Natural killer cell (primary cell): ENCODE measurements at places on chromosomes 4 and X.
A peak's percentile ranks its signal among the peaks of the same experiment; 100 is the strongest.

- DNase-seq: no peak
Observed at GRCh38 chr4:74555231-74555630, 110.3 kb downstream of the AREG start.

DNA sequence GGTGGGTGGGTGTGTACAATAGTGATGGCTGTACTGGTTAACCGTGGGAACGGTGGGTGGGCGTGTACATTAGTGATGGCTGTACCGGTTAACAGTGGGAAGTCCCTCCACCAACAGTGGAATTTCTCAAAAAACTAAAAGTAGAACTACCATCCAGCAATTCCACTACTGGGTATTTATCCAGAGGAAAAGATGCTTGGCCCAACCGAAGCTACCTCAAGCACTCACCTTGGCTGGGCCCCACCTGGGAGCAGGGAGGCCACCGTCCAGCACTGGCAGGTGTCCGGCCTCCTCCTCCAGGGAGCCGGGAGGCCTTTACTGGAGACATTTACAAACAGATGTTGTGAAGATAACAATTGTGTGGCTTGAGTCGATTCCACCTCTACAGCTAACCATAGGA, 6.0 kb upstream of the MAEA start:
- DNase-seq: no peak

GRCh38 chrX:123169247-123169901, 14.7 kb upstream of the GRIA3 start:
- DNase-seq: no peak

GRCh38 chr4:181475781-181476507, 767.3 kb upstream of the TENM3 start:
- no peak for DNase-seq

- DNase-seq: no peak
Observed at GRCh38 chr4:48405924-48406323, 64.6 kb downstream of the SLAIN2 start.

- no peak for DNase-seq
Observed at GRCh38 chr4:121126449-121127006, 37.6 kb downstream of the TNIP3 start.

DNA sequence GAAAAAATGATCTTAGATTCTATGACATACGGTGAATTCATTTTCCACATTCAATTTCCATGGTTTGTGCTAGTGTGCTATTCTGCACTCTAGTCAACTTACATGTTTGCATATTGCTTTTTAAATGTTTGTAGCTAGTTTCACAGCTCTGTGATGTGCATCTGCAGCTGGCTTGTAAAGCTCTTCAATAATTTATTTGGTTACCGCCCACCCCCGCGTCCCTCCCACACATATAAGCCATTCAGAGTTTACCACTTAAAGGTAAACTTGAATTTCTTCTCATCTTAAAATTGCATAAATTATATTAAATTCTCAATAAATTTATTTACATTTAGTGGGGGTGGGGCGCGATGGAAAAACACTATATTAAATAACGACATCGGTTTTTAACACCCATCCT, 291 bp upstream of the NBDY start:
- peak; percentile 54 for DNase-seq

GRCh38 chr4:134117392-134118183, 84.0 kb downstream of the PABPC4L start:
- no peak for DNase-seq

DNA sequence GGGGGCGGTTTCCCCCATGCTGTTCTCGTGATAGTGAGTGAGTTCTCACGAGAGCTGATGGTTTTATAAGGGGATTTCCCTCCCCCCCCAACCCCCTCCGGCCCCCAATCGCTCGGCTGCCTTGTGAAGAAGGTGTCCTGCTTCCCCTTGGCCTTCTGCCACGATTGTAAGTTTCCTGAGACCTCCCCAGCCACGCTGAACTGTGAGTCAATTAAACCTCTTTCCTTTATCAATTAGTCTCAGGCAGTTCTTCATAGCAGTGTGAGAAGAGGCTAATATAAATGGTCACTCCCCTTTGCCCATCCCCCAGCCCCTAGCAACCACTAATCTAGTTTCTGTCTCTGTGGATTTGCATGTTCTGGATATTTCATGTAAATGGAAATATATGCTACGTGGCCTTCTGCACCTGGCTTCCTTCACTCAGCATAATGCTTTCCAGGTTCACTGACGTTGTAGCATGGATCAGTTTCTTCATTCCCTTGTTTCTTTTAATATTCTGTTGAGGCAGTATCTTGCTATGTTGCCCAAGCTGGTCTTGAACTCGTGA, 16.4 kb downstream of the GPR143 start:
- no peak for DNase-seq

DNA sequence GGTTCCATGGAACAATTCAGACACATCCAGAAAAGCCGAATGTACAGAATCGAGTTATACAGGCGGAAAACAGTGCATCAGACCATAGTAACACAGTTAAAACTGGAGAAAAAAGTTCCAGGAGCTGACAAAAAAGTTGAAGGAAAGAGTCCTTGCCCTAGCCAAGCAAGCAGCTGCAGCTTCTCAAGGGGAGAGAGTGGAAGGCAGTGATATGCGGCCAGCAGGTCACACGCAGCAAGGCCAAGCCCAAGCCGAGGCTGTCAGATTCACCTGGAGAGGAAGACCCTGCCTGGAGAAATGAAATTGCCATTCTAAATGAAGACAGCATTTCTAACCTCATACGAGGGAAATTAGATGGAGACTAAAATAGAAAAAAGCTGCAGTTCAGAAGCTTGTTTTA, 55.8 kb downstream of the RGS12 start:
- DNase-seq: no peak

DNA sequence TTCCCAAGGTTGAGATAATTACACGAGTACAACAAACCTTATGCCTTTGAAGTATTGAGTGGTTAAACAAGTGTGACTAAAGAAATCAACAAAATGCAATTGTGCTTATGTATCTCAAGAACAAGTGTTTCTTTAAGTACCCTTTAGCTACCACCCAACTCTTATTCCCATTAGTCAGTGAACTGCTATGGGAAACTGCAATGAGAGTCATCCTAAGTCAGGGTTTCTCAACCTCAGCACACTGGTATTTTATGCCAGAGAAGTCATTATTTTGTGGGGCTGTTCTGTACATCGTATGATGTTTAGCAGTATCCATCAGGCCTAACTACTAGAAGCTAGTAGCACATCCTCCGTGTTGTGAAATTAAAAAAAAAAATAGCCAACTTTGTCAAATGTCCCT, 549.1 kb upstream of the BOD1L1 start:
- DNase-seq: no peak

GRCh38 chr4:85929961-85930665, 429.7 kb downstream of the MAPK10 start:
- no peak for DNase-seq

GRCh38 chr4:119825696-119826095, 197.1 kb upstream of the PDE5A start:
- no peak for DNase-seq

DNA sequence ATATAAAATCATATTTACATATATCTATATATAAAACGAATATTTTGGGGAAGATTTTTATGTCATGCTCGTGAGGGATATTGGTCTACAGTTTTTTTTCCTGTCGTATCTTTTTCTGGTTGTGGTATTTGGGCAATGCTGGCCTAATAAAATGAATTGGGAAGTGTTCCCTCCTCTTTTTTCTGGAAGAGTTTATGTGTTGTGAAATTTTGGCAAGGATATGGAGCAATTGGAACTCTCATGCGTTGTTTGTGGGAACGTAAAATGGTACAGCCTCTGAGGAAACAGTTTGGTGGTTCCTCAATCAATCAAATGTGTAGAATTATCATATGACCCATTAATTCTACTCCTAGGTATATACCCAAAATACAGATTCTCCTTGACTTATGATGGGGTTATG, 69.8 kb downstream of the ZNF182 start:
- DNase-seq: no peak

DNA sequence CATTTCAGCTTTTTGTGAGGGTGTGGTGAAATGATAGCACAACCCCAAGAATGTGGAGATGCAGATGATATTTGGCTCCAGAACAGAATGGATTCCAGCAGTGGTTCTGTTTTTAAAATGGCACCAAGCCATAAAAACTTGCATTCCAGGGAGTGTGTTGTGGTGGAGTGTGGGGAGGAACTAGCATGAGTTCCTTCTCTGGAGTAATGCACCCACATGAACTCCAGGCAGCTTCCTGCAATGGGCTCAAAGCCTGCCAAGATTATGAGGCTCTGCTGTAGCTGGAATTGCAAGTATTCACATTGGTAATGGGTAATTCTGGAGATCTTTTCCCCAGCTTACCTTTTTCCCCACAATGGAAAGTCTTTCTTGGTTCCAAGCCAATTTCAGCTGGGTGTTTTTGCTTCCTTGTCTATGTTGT, 161.4 kb downstream of the RAB28 start:
- DNase-seq: no peak

- no peak for DNase-seq
Observed at GRCh38 chr4:65791812-65792308, 121.6 kb upstream of the EPHA5 start.

GRCh38 chrX:47704736-47705135, 45.8 kb upstream of the UXT start:
- DNase-seq: no peak

GRCh38 chrX:106484233-106484632, 127.5 kb upstream of the RADX start:
- peak; percentile 50 for DNase-seq

GRCh38 chrX:47563801-47564315, 2.9 kb downstream of the ARAF start:
- DNase-seq: no peak

- no peak for DNase-seq
Observed at GRCh38 chrX:45851434-45851991, 650.8 kb upstream of the DIPK2B start.

GRCh38 chr4:41752081-41752836, 3.7 kb upstream of the PHOX2B start:
- DNase-seq: no peak

DNA sequence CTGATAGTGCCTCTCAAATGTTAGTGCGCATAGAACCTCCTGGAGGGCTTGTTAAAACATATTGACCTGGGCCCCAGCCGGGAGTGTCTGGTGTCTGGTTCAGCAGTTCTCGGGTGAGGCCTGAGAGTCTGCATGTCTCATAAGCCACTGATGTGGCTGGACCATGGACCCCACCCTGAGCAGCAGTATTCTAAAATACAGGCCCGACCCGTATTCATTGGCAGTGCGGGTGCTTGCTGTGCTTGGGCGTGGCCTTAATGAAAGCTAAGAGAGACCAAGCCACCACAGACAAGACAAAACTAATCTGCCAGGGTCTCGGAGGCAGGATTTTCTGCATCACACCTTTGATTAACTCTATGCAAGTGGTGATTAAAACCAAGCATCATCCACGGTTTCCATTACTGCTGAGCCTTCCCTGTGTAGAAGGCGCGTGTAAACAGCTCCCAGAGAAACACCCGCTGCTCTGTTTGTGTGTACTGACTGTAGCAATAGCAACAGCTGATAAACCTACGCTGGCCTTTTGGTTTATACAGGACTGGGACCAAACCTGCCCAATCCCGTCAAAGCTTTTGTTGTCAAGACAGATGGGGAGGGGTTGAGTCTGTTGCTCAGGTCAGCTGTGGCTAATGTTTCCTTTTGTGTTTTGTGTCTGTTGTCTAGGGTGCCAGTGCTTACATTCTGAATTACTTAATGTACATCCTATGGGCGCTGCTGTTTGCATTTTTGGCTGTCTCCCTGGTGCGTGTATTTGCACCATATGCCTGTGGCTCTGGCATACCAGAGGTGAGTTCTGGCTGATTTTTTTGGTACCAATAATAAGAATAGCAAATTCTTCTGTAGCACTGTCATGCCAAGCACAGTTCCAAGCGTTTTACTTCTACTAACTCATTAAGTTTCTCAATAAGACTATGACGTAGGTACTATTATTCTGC, 40.8 kb downstream of the CLCN4 start:
- DNase-seq: no peak

GRCh38 chrX:19544693-19545305, 29.5 kb upstream of the MAP3K15 start:
- DNase-seq: peak; percentile 68

DNA sequence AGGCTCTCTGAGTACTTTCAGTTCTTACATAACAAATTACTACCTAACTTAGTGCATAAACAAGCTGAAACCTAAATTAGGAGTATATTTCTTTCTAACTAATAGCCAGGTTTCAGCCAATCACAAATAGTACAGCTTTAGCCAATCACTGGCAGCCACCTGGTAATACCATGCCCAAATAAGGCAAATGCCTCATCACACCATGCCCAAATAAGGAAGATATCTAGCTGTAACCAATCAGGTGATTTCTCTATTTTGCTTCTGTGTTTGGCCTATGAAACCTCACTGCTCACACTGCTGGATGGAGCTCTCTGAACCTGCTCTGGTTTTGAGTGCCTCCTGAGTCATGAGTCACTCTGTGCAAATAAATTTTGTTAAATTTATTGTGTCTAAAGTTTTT, 113.5 kb downstream of the DDIT4L start:
- no peak for DNase-seq

DNA sequence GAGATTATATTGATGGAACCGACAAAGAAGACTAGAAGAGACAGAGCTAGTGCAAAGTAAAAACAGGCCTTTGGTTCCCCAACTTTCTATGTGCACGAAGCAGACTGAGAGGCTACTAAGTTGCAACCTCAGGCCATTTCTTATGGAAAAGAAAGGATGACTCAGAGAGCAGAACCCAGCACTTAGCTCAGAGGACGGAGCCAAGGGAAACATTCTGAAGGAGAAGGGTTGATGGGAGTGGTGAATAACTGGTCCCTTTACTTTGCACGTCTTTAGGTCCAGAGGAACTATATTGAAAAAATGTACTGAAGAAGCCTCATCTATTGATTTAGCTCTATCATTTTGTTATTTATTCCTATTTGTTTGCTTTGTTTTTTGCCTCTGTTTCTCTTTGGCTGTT, 182.1 kb downstream of the CPE start:
- no peak for DNase-seq

DNA sequence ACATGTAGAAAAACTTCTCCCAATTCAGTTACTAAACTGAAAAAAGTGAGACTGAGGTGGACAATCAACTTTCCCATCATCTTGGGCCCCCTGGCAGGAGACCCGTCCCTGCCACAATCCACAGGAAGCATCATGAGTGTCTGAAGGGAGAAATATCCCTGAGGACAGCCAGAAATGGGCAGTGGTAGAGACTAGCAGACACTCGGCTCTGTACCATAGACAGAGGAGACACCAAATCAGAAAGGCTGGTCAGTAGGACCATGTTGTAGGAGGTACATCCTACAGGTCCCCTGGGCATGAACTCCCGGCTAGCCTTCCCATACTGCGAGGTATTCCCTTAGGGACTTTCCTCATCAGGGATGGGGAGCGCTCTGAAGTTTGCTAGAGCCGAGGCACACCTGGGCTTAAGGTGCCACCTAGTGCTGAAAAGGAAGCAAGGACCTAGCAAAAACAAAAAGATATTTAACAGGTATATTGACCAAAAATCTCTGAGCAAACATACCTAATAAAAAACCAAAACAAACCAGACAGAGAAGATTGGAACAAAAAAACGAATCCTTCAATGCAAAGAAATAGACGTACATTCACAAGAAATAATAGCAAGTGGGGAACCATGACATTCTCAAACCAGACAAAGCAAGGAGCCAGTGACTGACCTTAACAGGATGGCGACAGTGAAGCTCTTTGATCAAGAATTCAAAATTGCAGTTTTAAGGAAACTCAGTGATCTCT, 55.6 kb downstream of the HAUS3 start:
- DNase-seq: no peak
